ENCODE measurements at places on chromosomes 5 and 9.

DNA sequence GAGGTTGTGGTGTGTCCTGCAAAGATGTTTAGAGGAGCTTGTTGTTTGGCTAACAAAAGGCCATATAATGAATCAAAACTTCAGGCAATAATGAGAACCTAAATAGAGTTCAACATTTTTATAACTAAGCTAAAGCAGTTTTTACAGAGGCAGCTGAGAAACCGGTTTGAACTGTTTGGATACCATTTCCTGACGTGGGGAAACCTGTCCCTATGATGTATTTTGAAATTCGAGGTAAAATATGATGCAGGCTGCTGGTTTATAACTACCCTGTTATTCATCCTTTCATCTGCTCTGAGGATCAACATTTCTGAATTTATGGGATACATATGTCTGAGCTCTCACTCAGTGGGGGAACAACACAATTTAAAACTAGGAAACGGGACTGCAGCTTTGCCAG, 289.5 kb upstream of the IRX2 start:
- DNase-seq = no peak

DNA sequence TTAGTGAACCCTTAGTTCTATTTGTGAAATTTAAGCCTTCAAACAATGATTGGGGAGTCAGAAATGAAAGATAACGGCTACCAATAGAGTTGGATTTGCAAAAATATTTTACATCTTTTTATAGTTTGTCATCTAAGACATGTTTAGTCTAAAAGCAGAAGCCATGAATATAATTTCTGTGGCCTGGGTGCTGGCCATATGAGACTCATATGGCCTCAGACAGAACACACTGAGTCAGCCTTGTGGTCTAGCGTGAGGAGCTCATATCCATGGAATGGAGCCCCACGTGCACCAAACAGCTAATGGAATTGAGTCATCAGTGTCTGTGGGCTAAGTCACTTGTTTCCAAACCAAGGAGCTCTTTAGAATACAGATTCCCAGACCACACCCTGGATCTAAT, 240.7 kb upstream of the NREP start:
- no peak for DNase-seq

- no peak for DNase-seq
These were observed 43.5 kb downstream of the LPAR1 start for GRCh38 chr9:110994771-110995241.

- DNase-seq = no peak
These were observed 77.3 kb upstream of the ZNF366 start for GRCh38 chr5:72584466-72584865.

DNA sequence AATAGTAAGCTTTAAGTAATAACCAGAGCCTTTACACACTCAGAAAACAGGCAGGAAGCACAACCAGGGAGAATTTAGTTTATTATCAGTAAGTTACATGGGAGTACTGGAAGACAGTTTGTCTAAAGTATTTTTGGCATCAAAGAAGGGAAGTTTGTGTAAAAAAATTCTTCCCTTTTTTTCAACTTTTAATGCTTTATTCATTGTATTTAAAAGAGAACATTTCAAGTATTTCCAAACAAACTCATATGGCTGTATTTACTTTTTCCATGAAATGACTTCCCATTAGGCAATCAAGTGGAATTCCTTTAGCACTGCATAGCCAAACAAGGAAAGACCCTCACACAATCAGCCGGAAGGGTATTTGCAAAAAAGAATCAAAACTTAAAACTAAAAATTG, 26.7 kb downstream of the RNF145 start:
- DNase-seq = no peak

- DNase-seq = no peak
These were observed 207.7 kb downstream of the TTLL11 start for GRCh38 chr9:121885345-121885901.

DNA sequence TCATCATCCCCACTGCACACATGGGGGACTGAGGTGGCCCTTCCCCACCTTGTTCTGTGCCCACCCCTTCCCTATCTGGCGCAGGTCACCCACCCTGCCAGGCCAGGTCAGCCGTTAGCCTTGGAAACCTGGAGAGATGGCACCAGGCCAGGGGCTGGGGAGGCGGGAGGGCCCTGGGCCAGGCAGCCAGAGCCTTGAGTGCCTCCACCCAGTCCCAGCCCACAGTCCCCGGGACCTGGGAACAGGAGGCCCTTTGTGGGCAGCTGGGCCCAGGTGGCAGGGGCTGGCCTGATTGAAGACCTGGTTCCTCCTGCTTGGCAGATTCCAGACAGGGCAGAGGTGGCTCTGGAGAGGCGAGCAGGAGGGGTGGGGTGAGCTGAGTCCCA, 70.6 kb downstream of the LRSAM1 start:
- no peak for DNase-seq

GRCh38 chr9:121816845-121817450, 165.5 kb downstream of the DAB2IP start:
- DNase-seq = no peak

DNA sequence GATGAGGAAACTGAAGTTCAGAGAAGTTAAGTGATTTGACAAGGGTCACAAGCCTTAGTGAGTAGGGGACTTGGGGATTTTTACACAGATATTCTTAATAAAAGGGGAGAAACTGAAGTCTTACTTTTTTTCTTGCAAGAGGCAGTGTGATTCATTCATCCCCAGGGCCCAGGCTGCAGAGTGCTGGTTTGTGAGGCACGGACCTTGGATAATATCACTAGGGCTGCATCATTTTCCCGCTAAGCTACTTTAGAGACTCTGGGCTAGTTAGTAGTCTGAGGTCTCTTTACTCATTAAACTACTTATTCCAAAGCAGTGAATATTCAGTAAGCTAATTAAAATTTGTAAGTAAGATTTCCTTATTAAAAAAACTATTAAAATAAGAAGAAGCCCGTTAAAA, 195.0 kb downstream of the PBX3 start:
- no peak for DNase-seq

GRCh38 chr5:81315336-81315735, 13.9 kb downstream of the ZCCHC9 start:
- no peak for DNase-seq

GRCh38 chr5:55903121-55903701, 52.1 kb downstream of the IL31RA start:
- no peak for DNase-seq

DNA sequence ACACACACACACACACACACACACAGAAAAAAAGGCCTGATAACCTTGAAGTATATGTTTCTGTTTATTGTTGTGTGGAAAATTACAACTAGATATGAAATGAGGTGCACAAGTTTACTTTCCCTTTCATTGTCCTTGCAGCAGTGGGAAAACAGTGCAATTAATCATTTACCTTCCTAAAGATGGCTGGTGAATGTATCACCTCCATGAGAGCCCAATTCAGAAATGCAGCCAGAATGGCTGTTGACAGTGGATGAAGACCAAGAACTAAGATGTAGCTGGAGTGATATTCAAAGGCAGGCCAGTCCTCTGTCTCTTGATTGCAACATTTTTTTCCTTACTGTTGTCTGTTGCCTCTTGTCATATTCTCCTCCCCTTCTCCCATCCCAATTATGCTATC, 49.6 kb upstream of the EIF4EBP3 start:
- no peak for DNase-seq

DNA sequence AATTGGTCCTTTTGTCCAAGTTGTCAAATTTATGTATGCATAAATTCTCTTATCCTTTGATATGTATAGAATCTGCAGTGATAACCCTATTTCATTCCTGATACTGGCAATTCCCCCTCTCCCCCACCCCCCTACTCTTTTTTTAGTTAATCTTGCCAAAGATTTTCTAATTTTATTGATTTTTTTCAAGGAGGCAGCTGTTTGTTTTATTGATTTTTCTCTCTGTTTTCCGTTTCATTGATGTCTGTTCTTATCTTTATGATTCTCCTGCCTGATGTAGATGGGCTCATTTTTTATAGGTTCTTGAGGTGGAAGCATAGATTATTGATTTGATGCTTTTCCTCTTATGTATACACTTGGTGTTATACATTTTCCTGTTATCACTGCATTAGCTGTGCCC, 34.4 kb downstream of the SMC5 start:
- DNase-seq = no peak

DNA sequence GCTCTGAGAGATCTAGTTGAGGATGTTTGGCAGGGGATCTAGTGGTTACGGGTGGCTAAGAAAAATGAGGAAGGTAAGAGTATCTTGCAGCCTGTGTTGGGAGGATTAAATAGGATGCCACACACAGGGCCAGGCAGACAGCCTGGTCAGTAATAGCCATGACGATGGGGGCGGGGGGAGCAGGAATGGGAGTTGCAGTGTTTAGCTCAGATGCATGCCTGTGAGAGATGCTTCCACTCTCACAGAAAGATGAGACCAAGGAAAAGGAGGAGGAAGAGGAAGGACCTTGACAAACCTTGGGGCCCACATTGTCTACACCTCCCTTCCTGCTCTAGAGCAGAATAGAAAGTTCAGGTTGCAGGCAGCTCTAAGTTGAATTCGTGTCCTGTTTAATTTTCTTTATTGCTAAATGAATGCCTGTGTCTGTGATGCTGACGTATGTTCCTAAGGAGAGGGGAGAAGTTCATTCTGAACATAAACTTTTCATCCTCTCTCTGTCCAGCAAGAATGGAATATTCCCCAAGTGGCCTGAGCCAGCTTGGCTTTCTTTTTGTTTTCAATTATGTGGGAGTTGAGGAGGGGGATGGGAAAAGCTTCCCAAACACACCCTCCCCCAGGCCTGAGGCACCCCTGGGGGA, 28.7 kb downstream of the TGFBI start:
- DNase-seq = no peak

DNA sequence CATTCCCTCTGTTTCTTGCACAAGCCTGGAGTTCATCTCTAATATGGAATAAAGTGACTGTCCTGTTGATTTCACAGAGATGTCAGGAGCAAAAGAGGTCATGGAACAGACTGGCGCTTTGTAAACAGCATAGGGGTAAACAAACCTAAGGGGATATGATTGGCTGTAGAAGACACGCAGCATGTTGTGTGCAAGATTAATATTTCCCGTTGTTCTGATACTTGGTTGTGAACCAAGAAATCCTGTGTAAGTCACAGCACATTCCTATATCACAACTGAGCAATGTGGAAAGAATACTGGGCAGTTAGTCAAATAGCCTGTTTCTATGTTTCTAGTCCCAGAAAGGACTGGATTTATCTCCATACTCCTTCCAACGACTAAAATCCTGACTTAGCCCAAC, 3.2 kb downstream of the ADAMTS12 start:
- no peak for DNase-seq

DNA sequence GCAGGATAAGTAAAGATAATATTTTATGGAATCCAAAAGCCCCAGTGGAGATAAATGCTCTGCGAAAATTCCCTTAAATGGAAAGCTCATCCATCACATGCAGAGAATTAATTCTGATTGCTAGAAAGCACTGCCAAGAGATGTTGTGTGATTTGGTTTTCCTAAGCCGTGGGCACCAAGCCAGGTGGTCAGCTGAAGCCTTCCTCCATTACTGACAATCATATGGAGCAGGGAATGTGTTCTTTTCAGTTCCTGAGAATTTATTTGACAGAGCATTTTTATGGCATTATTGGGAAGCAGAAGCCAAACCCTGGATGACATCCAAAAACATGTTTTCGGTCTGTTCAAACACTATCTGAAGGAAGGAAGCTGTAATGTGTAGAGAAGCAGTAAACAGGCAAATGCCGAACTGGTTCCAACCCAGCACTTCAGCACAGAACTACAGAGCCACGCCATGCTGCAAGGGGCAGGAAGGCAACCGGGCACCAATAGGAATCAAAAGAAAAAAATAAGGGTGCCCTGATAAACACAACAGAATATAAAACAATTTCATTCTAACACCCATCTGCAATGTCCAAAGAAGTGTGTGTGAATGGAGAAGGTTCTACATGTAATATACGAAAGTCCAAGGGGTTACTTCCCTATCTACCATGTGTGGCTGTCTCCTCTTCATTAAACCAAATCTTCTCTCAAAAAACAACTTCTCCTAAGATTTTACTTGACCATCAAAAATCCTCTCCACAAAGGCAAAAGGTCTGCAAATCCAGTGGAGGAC, 12.3 kb downstream of the ARSB start:
- no peak for DNase-seq

GRCh38 chr5:76490960-76491359, 87.9 kb downstream of the IQGAP2 start:
- DNase-seq = no peak

DNA sequence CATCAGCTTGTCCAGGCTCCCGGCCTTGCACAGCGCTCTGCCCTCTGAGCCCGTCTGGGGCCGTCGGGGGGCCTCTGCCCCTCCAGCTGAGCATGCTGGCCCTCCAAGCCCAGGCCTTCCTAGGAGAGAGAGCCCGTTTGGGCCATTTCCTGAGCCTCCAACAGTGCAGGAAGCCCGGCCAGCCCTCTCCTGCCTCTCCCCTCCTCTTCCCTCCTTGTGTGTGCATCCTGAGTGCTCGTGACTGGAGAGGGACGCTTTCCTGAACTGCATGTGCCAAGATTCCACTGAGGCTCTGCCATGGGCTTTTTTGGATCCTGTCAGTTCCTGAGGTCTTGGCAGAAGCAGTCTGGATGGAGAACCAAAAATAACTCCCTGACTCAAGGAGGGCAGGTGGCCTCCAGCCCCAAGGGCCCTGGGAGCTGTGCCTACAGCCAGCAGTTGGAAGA, 15.6 kb downstream of the OLFM1 start:
- no peak for DNase-seq

- no peak for DNase-seq
These were observed 47.6 kb downstream of the MRPS27 start for GRCh38 chr5:72272398-72272797.

- DNase-seq = no peak
These were observed 298.4 kb downstream of the PSAT1 start for GRCh38 chr9:78595200-78595945.

GRCh38 chr9:32706004-32706724, 70.7 kb upstream of the TAF1L start:
- no peak for DNase-seq

DNA sequence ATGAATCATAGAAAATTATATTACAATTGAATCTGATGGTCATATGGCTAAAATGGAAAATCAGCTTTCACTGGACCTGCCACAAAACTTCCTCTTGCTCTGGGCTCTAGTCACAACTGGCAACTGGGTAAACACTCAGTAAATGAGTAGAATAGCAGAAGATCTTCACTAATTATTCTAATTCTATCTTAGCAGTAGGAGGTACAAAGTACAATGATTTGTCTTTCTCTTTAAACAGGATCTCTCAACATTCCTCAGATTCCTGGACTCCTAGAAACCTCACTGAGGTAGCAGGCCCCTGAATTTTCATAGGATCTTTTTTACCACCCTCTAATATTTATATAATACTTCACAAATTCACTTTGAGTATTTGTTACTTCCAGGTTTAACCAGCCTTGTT, 239.9 kb upstream of the SMARCA2 start:
- no peak for DNase-seq

GRCh38 chr5:143241892-143242291, 161.6 kb downstream of the NR3C1 start:
- DNase-seq = no peak

Data from C1 segment of cervical spinal cord (tissue), 14 donors.